ENCODE measurements at places on chromosomes 11 and 22.

- DNase-seq = no peak
Observed at GRCh38 chr22:37248251-37248650, 4.2 kb upstream of the RAC2 start.

DNA sequence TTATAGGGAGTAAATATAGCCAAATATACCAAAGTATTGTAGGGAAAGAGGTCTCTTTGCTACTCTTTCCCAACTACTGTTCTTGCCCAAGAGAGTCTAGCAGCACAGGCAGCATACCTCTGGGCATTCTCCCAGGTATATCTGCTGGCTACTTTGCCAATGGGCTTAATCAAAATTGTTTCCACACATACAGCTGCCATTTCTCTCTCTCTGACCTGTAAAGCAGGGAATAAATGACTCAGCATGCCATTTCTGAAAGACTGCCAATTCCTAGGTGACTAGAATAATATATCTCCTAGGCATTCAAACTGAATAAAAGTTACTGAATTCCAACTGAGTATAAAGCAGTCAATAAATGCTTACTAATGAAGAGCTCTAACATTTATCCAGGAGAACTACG lies 44.6 kb downstream of the RDX start:
- DNase-seq = no peak

- no peak for DNase-seq
Observed at GRCh38 chr11:39806652-39807051, 1652.8 kb downstream of the LRRC4C start.

GRCh38 chr22:45425101-45425500 lies 11.6 kb downstream of the RIBC2 start:
- DNase-seq = no peak

- DNase-seq = no peak
Observed at GRCh38 chr11:11898648-11899047, 56.9 kb downstream of the USP47 start.

- peak; percentile 50 for DNase-seq
Observed at GRCh38 chr22:41301085-41302020, at the start of gene ZC3H7B. ZC3H7B (plus strand) TSS chr22:41301525; CDS start chr22:41320661, 19,136 bp downstream.

DNA sequence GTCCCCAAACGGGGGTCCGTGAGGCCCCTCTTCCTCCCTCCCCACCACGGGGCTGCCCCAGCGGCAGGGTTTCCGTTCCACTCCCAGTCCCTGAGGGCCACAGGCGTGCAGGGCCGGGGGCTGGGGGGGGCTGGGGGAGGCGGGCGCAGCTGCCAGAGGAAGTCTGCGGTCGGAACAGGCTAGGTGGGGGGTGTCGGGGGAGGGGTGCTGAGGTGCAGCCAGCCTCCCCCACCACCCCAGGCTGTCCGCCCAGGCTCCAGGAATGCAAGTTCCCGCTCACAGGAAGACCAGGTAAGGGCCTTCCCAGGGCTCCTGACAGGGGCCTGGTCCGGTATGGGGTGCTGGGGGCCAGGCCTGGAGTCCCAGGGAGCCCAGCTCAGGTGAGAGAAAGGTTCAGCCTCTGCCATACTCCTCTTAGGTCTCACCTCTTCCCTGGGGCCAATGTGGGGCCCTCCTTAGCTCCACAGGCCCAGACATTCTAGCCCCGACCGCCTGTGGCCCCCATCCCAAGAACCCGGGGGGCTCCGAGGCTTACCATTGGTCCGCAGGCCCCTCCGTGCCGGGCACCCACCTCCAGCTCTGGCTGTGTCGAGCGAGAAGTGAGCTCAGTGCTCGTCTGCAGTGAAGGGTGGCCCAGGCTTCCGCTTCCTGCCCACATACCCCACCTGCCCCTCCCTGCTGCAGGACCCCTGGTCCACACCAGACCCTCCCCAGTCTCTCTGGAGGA lies at the start of gene PTPRCAP:
PTPRCAP (minus strand) TSS at position 601 of the 727 bp plus-strand sequence; CDS start at position 538, 63 bp downstream.
- no peak for DNase-seq
